ENCODE measurements at places on chromosomes 3 and 15.

DNA sequence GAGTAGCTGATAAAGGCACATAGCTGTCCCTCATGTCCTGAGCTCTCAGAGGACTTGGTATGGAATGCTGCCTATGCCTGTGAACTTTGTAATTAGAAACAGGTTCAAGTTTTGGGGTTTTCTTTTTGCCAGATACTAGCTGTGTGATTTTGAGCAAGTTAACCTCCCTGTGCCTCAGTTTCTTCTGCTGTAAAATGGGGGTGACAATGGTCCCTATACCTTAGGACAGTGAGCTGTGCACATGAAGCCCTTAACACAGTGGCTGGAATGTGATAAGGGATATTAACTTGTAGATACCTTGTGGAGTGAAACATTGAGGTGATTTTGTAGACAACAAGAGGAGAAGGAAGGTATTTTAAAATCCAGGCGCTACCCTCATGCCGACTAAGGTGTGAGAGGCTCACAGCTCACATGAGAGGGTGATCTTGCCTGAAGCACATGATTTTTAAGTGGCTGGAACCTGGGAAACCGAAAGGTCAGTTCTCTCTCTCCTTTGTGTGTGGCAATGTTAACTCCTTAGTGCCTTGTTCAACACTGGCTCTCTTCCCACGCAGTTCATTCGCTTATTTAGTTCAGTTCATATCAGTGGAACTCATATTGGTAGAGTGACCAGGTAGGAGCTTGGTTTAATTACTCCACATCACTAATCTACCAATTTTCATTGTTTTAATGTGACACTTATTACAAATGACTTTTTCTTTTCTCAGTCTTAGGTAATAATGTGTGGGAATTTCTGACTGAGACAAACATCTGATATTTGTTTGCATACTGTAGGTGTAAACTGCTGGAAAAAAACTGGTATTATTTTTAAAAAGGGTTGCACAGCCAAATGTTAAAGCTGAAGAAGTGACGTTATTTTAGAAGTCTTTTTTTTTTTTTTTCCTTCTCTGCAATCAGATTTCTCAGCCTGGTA lies 236.2 kb downstream of the ITPR1 start:
- no peak for DNase-seq

DNA sequence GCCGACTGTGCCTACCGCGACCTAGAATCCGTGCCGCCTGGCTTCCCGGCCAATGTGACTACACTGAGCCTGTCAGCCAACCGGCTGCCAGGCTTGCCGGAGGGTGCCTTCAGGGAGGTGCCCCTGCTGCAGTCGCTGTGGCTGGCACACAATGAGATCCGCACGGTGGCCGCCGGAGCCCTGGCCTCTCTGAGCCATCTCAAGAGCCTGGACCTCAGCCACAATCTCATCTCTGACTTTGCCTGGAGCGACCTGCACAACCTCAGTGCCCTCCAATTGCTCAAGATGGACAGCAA lies 1.4 kb downstream of the ISLR start:
- no peak for DNase-seq

GRCh38 chr3:147015334-147015733 lies 391.0 kb downstream of the ZIC4 start:
- DNase-seq = no peak

- DNase-seq = no peak
These were observed 133.2 kb downstream of the CHSY1 start for GRCh38 chr15:101118615-101119014.

DNA sequence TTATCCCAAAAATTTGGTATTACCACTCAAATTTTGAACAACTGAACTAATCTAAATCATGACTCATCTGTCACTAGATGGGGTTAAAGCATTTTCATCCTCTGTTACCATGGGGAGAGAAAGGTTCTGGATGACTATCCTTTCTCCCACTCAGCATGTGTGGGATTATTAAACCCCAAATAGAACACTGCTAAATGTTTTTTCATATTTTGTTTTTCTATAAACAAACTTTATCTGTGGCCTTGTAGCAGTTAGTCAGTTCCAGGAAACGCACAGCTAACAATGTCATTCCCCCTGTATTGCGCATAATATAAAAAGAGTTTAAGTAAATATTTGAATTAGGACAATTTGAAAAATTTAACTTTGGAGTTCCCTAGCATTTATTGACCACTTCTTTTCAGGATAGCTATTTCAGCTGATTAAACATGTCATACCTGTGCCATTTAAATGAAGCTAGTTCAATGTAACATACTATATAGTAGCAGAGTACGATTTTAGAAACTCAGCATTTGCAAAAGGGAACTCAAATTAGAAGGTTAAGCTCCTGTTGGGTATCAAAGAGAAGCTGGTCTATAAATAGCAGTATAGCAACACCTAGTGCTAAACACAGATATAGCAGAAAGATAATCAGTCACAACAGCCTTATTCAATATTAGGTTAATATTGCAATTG lies 9.2 kb upstream of the TMEM212 start:
- no peak for DNase-seq

DNA sequence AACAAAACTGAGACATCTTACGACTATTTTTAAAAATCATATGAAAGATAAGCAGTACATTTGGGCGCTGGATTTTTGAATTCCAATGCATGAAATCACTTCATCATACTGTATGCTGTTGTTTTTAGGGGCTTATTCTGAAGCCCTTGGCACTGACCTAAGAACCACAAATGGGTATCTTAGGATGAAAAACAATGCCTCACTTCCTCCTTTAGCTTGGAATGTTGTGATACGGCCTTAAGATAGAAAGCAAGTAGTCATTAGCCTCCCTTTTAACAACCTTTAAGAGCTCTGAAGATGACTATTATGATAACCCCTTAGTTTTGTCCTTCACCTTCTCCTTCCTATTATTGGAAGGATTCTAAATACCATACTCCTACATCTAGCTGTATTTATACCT lies 289.8 kb downstream of the ARPP21 start:
- DNase-seq = no peak
